KBM-7 (cell line): ENCODE measurements at places on chromosomes 3 and 15.

- DNase-seq, result peak; percentile 32
Measured at GRCh38 chr3:53668872-53669271, 174.5 kb downstream of the CACNA1D start.

- no peak for DNase-seq
Measured at GRCh38 chr15:88810446-88810845, 7.2 kb downstream of the ACAN start.

DNA sequence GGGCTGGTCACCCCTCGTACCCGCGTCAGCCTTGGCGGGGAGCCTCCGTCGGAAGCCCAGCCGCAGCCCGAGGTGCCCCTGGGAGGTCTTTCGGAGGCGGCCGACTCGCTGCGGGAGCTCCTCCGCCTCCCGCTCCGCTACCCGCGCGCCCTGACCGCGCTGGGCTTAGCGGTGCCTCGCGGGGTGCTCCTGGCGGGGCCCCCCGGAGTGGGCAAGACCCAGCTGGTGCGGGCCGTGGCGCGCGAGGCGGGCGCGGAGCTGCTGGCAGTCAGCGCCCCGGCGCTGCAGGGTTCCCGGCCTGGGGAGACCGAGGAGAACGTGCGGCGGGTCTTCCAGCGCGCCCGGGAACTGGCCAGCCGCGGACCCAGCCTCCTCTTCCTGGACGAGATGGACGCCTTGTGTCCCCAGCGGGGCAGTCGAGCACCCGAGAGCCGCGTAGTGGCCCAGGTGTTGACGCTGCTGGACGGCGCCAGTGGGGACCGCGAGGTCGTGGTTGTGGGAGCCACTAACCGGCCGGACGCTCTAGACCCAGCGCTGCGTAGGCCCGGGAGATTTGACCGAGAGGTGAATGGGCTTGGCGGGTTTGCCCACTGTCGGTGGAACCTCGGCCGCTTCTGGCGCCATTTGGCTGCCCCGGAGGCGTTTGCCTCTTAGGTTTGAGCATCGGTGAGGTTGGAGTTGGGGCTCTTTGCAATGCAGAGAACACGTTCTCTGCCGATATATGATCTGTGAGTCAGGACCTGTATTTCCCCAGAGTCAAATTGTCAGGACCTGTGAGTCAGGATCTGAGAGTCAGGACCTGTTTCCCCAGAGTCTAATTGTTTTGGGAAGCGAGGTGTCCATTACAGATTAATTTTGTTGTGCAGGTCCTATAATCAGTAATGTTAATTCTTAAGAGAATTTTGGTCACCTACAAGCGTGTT is 24.9 kb upstream of the GATM start:
- peak; percentile 40 for DNase-seq

DNA sequence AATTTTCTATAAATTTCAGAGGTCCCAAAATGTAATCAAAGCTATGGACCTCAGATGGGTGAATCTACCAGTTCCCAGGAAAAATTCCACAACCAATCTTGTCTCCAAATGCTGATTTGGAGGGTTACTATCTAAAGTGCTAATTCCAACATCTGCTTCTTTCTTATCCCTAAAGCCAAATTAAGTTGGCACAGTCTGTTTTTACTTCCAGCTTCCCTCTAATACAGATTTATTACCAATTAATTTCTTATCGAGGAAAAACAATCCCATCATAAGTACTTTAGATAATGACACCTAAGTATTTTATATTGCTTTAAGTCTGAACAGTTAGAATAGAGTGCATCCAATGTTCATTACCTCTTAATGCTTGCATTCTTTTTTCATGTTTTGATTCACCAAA is 12.9 kb upstream of the TAFA4 start:
- no peak for DNase-seq

GRCh38 chr3:12613250-12613649 is 50.7 kb downstream of the RAF1 start:
- DNase-seq, result no peak

- no peak for DNase-seq
Measured at GRCh38 chr3:64293121-64293520, 67.9 kb upstream of the PRICKLE2 start.

GRCh38 chr15:68372291-68372811 is 59.6 kb downstream of the ITGA11 start:
- DNase-seq, result peak; percentile 51
